ENCODE measurements at places on chromosomes 5 and 9. TPM values are rescaled to one million over a fixed set of nuclear protein-coding genes. Genes with fewer than 3 reads are reported as not detected.

Gene PCDHGA3
- not detected for total RNA-seq

Gene GLRA1
- total RNA-seq = not detected

Gene EXOC3
- 54.5 TPM for total RNA-seq

Gene DELE1
- total RNA-seq = 51.5 TPM

Gene NIPAL4
- 2.9 TPM for total RNA-seq

Gene SLC46A2
- total RNA-seq = not detected

Gene PCDHGA8
- not detected for total RNA-seq

Gene FAM78A
- total RNA-seq = 36.2 TPM

Gene PCDHA9
- total RNA-seq = not detected

Gene IRX4
- not detected for total RNA-seq

Gene AIF1L
- total RNA-seq = 1.4 TPM

Gene CEMIP2
- total RNA-seq = 70.1 TPM

Gene PCDHAC2
- total RNA-seq = not detected

Gene NIM1K
- total RNA-seq = 1.00 TPM

Gene SLC36A3
- total RNA-seq = not detected

Gene EFNA5
- not detected for total RNA-seq

Gene ANKRD18B
- total RNA-seq = 0.31 TPM

Gene PCDHGA10
- total RNA-seq = 0.10 TPM

Gene PLPP7
- total RNA-seq = not detected

Gene SHC3
- total RNA-seq = not detected

Gene FAM221B
- not detected for total RNA-seq

Gene HNRNPK
- 694 TPM for total RNA-seq

Gene LPAR1
- total RNA-seq = not detected

Gene LRRC19
- total RNA-seq = not detected

Gene IL13
- total RNA-seq = 14.9 TPM

Gene ANKRD31
- 0.33 TPM for total RNA-seq

Gene DNM1
- 0.63 TPM for total RNA-seq

Gene TUSC1
- total RNA-seq = not detected

Gene FST
- 0.36 TPM for total RNA-seq

Gene LHFPL2
- total RNA-seq = 0.19 TPM

Gene MLLT3
- total RNA-seq = 30.8 TPM

Gene ARL14EPL
- total RNA-seq = not detected

Gene BTNL3
- not detected for total RNA-seq

Gene TNFSF8
- total RNA-seq = 37.9 TPM

Gene PGM5
- not detected for total RNA-seq

Gene TEX48
- 1.2 TPM for total RNA-seq

Gene IFNK
- not detected for total RNA-seq

Gene SCGB3A2
- total RNA-seq = not detected

Gene ELOVL7
- 0.34 TPM for total RNA-seq

Gene BAAT
- total RNA-seq = not detected

Gene ANKH
- total RNA-seq = 123 TPM

Gene LRRTM2
- total RNA-seq = 0.07 TPM

Gene SLC6A19
- not detected for total RNA-seq

Gene ANKRA2
- total RNA-seq = 21.0 TPM

Gene DCTN3
- 85.3 TPM for total RNA-seq

Gene CNTNAP3
- not detected for total RNA-seq

Gene NKD2
- 1.1 TPM for total RNA-seq

Data from activated CD4-positive, alpha-beta memory T cell treated with anti-CD3 and anti-CD28 coated beads for 36 hours (primary cell).